ENCODE measurements at places on chromosomes 11 and 22.

DNA sequence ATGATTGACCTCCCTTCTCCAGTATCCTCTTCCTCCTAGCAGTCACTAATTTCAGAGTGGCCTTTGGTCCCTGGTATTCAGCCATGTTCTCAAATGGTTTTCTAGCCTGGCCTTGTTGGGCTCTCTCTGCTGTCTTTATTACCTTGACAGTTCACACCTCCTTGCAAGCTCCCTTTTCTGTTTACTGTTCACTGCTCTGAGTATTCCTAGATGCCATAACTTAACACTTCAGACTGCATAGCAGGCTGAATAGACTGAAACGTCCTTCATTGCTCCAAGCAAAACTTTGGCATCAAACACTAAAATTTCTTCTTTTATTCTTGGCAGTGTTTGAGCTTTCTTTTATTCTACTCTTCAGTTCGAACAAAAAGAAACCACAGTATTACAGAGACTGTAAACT, 49.7 kb upstream of the SLC25A18 start:
- DNase-seq, result no peak

GRCh38 chr22:19864538-19865106, 9.9 kb upstream of the GNB1L start:
- no peak for DNase-seq

GRCh38 chr11:30171661-30172060, 59.2 kb upstream of the FSHB start:
- DNase-seq, result no peak

DNA sequence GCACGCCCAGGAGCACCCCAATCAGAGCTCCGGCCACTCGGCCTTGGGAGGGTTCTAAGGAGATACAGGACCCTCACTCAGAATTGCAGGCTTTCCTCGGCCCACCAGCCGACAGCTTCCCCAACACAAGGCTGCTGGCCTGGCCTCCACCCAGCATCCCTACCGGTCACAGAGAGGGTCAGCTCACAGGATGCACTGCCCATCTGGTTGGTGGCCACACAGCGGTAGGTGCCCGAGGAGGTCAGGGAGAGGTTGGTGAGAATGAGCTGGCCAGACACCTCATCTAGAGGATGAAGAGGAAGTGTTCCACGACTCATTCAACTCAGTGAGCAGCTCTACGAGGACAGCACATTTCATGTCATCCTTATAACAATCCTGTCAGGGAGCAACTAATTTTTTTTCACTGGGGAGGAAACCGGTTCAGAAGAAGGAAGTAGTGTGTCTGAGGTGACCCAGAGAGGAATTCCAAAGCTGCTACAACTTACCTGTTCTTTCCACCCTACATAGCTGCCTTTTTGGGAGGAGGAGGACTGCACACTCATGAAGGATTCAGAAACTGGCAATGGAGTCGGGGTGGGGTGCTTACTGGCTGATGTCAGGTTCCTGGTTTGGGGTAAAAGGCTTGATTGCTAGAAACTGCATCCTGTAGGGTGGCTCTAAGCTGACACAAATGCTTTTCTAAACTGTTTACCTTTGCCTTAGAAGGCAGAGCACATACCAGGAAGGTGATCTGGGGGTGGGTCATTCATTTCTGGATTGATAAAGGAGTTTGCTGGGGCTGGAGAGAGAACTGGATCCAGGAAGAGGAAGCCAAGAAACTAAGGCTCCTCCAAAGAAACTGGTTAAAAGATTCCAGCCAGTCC, 3.3 kb downstream of the VSIG2 start:
- DNase-seq, result no peak

DNA sequence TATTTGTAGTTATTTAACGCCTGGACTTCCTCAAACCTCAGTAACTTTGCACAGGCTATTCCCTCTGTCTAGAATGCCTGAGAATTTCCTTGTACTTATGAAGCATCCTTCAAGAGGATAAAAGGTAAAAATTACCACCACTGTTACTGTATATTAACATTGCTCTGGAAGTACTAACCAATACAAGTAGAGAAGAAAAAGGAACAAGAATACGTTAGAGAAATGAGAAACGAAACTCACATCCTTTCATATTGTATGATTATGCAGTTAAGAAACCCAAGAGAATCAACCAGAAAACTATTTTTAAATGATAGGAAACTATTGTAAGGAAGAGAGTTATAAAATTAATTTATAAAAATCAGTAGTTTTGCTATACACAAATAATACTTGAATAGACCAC, 48.2 kb upstream of the OR5P2 start:
- DNase-seq, result no peak

DNA sequence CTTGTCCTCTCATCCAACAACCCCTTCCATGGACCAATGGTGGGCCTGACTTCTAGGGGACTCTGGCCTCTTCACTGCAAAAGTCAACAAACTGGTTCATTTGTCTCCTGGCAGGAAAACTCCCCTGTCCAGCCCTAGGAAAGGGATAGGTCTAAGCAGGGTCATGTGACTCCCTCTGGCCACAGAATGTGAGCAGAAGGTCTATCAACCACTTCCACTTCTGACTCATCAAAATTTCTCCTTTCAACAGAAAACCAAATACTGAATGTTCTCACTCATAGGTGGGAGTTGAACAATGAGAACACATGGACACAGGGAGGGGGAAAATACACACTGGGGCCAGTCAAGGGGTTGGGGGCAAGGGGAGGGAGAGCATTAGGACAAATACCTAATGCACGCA, 1.3 kb upstream of the ISX start:
- DNase-seq, result no peak

DNA sequence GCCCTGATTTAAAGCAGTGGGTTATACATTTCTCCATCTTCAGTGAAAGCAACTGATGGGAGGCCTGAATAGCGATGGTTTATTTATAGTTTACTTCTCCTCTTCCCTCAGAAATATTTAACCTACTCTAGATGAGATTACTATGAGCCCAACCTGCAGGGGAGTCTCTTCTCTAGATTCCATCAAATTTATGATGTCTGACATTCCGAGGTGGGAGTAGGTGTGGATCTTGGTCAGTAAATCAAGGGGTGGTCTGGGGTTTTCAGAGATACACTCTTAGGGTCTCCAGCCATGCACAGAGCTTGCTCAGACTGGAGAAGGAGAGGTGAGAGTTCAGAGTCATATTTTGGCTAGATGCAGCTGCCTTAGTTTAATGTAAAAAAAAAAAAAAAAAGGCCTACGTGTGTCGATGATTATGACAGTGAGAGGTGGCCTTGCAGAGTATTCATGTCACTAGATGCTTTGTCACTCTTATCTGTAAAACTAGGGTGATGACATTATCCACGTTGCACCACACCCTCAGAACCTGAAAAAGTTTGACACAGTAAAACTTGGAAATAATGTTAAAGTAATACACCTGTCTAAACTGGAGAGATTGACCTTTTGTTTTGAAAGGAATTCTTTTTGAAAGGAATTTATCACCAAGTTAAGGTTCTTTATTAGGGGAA, 81.2 kb downstream of the EXT2 start:
- no peak for DNase-seq
